ENCODE measurements at places on chromosomes 1 and 21.
A peak's percentile ranks its signal among the peaks of the same experiment; 100 is the strongest.

DNA sequence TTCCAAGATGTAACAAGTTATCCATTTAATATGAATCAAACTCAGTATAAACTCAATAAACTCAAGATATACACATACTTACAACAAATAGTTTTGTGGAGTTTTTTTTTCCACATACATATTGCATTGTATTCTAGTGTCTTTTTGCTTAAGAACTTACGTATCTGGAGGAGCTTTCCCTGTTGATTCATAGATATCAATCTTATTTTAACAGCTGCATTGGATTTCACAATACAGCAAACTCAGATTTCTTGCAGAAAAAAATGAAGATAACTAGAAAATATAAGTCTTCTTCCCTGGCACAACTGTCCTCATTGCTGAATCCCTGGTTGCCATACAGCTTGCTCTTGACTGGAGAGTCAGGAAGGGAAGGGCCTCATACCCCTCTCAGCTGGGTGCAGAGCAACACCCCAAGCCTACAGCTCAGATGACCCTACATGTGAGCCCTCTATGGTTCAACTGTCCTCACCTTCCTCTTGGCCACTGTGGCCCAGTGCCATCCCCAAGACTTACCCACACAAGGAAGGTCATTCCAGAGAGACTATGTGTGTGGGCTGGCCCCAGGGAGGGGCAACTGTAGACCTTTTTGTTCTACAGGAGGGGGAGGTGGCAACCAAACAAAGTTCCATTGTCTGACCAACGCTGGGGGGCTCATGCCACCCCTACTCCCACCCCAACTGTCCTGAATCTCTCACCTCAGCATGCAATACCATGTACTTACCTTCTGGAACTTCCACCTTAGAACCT lies 1.7 kb downstream of the MPZ start:
- no peak for DNase-seq

DNA sequence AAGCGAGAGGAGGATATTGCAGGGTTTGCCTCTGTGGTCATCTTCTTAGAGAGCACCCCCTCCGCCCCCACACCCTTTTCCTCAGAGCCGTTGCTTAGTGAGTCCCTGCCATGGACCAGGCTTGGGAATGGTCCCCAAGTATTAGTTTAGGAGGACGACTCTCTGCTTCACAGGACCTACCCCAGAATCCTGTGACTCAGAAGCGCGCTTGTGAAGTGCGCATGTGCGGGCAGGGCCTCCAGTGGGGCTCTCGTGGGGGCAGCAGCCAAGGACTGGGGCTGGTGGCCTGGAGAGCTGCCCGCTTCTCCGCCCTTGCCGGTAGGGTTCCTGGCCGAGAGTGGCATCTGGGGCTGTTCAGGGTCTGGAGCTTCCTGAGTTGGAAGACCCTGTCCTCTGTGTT lies 37.3 kb upstream of the HMGN1 start:
- DNase-seq, result no peak

DNA sequence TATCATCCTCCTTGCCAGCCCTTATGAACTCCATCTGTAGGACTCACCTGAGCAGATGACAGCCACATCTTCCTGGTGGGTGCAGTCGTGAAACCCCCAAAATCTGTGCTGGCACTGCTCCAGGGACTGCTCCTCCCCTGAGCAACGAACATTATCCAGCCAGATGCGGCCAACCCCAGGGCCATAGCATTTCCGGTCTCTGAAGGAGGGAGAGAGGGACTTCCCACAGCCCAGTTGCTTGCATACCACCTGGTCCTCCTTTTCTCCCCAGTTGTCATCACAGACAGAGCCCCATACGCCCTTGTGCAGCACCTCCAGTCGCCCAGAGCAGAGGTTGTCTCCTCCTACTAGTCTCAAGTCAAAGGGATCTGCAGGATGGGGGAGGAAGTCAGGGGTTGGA lies 8.5 kb downstream of the CD5L start:
- no peak for DNase-seq

- no peak for DNase-seq
These were observed 287.8 kb downstream of the RRAGC start for GRCh38 chr1:38571726-38572125.

DNA sequence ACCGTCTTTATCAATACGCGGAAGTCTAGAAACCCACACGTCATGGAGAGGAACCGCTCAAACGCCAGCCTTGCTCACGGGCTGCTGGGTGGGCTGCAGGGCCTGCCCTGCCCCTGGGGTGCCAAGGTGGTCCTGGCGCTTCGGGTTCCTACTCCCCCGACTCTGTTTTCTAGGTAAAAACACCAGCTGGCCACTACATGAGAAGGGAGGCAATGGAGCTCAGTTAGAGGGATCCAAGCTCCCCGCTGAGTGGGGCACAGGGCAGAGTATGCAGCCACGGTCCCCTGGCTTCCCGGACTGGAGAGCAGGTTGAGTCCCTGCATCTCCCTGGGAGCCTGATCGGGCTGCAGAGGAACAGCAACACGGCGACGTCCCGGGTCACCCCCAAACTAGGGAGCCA lies 41.2 kb upstream of the RIPK4 start:
- DNase-seq, result no peak

DNA sequence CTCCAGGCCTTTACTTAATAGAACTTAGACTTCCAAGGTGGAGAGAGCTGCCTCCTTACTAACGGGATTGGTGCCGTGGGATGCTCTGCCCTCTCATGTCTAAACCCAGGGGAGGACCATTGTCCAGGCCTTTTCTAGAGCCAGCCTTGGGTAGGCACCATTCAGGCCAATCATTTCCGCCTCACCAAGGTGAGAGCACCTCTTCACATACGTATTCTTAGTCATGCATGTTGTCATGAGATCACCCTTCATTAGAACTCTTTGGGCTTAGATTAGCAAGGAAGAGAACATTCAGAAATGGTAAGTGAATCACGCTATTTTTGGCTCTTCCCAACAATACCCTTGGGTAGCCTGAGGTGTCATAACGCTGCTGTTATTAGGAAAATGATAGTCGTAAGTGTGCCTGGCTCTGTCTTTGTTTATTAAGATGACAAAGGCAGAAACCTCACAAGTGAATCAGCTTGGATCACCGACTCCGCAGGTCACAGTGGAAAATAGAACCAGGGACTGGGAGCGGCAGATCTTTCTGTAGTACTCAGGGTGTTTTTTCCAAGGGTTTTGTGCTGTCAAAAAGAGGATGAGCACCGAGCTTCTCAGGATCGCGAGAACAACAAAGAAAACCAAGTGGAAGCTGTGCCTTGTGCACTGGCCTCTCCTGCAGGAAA lies 55.0 kb downstream of the HUNK start:
- no peak for DNase-seq

DNA sequence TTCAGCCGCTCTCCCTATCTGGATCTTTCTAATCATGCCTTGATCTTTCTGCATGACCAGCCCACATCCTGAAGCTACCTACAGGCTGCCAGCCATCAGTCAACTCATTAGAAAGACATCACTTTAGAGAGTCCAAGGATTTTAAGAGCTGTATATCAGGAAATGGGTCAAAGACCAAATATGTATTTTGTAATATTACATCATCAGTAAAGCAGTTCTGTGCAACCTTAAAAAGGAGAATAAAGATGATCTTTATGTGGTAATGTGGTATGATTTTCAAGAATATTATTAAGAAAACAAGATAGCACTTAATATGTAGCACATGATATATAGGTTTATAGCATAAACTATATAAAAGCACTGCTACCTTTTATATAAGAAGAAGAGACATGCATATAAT lies 47.6 kb downstream of the SLC30A7 start:
- DNase-seq, result no peak

DNA sequence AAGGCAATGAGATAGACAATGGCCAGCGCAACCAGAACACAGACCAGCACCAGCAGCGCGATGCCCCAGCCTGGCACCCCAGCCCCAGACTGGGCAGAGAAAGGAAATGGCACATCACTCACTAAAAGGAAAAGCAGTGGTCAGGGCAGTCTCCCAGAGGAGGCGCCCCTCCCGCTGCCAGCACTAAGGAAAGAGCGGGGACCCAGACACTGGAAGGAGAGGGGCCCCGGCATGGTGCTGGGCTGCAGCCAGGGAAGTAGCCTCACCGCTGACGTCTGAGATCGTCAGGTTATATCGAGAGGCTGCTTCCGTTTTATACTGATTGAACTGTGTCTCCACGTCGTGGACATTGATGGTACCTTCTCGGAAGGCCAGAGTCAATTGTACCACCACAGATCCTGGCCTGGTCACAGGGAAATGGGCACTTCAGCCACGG lies 13.8 kb downstream of the TRIM46 start:
- DNase-seq, result no peak

DNA sequence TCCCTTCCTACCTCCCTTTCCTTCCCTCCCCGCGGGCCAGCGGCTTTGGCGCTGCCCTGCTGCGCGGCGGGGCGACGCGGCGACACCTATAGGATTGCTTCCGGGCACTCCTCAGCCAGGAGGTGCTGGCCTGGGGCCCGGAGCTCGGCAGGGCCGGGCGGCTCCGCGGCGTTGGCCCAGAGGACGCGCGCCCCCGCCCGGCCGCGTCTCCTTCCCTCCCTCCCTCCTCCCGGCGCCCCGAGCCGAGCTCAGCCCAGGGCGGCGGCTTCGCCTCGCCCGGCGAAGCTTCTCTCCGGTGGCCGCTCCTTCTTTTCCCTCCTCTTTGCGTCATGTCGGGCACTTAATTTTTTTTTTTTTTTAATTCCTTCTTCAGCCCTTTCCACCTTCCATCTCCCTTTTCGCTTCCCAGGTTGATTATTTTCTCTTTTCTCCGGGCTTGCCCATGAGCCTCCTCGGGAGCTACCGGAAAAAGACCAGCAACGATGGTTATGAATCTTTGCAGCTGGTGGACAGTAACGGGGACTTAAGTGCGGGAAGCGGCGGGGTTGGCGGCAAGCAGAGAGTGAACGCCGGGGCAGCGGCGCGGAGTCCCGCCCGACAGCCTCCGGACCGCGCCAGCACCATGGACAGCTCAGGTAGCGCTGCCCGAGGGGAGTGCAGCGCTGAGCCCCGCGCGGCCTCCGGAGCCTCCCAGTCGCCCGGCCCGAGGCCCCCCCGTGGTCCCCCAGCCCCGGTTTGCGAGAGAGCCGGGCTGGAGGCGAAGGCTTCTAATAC lies at the start of gene DNAJC6:
DNAJC6 (plus strand) TSS at position 240 of the 774 bp plus-strand sequence; CDS start at position 443, 203 bp downstream.
- peak; percentile 20 for DNase-seq

GRCh38 chr1:107363154-107363553 lies 222.3 kb downstream of the NTNG1 start:
- no peak for DNase-seq

DNA sequence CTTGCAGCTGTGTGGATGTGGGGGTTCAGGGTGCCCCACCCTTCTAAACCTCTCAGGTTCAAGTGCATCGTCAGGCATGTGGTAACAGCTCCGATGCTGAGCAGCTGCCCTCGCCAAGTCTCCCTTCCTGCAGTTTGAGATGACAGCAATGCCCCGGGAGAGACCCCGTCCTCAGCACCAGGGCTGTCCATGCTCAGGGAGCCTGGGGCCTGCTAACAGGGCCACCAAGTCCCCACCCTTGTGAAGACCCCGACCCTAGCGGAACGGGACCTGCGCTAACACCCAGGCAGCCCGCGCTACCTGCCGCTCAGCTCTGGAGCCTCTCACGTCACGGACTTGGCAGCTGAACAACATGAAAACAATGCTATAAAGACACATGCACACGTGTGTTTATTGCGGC lies 159.2 kb upstream of the C1orf174 start:
- DNase-seq, result no peak

GRCh38 chr1:116329524-116330341 lies 43.3 kb upstream of the ATP1A1 start:
- DNase-seq, result no peak

DNA sequence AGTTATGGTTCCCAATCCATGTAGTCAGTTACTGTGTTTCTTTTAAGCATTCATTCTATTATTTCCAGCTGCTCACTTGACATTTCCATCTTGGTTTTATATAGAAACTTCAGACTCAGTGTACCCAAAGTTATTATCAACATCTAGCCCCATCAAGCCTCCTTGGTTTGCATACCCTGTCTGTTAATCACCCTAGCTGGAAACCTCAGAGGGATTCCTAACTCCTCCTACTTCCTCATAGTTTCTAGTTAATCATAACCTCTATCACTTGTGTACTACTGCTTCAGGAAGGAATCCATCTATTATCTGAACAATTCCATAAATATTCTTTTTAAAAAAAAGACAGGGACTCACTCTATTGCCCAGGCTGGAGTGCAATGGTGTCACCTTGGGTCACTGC lies 293.3 kb downstream of the SDCCAG8 start:
- no peak for DNase-seq

GRCh38 chr21:39850333-39850732 lies 16.9 kb upstream of the PCP4 start:
- DNase-seq, result no peak

- no peak for DNase-seq
These were observed 113.7 kb downstream of the ZNF281 start for GRCh38 chr1:200296091-200296661.

DNA sequence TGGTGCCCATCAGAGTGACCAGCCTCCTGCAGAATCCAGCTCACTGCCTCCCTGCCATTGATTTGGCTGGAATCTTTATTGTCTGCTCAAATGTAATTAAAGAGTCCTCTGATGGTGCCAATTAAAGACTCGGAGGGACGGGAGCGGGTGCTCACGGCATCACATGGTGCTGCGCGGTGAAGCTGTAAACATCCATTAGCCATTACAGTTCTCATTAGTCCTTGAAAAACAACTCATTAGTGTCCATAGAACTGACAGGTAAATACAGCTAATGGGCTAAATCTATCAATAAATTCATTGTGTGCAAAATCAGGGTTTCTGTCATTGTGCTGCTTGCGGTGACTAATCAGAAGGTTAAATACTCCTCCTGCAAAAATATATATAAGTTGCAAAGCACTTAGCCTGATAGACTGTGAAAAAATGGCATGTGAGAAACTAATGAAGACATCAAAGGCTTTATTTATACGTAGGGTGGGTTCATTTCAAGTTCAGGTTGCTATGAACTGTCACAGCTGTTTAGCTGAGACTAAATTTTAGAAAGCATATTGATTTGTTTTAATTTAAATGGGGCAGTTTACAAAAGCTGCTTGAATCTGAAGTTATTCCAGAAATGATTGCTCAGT lies 289.8 kb upstream of the POU3F1 start:
- DNase-seq, result no peak

DNA sequence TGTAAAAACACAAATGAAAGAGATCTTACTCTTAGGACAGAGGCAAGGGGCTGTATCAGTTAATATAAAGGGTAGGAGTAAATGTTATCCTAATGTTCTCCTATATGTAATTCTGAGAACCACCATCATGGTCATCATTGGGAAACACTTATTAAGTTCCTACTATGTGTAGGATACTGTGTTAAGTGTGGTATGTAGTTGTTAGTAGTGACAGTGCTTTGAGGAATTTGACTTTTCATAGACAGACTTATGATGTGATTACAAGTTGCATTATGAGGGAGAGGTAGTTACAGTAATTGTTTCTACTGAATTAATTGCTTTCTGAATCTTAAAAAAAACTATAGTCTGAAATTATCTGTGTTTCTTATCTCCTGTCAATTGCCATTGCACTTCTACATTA lies 51.8 kb upstream of the PGD start:
- no peak for DNase-seq
